ENCODE measurements at places on chromosomes 2 and 18.

- peak; percentile 96 for DNase-seq
These were observed 204.1 kb upstream of the CYRIA start for GRCh38 chr2:16869711-16870110.

DNA sequence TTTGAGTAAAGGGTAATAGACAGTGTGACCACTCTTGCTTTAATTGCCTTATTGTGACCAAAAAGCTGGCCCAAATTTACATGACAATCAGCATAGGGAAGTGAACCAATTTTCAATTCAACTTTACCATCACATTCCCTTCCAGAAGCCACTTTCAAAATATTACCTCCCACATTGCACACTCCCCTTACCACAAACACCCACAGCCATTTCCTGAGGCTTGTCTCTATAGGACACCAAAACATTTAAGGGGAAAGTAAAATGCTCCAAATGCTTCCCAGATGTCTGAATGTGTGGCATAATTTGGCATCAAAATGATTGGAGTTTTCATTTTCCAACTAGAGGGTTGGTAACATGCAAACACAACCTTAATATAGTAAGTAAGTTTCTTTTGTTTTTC, 616.1 kb downstream of the SLC4A3 start:
- no peak for DNase-seq

DNA sequence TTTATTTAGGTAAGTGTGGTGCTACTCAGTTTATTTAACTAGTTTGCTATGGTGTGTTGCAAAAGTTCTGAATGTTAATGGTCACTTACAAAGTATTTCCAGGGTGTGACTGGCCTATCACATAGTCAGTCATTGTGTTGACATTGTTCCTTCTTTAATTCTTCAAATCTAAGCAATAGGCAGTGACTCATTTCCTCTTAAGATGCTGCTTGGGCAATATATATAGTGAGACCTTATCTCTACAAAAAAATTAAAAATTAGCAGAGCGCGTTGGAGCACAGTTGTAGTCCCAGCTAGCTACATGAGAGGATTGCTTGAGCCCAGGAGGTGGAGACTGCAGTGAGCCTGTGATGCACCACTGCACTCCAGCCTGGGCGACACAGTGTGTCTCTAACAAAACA, 5.8 kb upstream of the CCDC88A start:
- DNase-seq = no peak

- no peak for DNase-seq
These were observed 94.7 kb downstream of the FARSB start for GRCh38 chr2:222561151-222561550.

GRCh38 chr2:107812006-107812405, 14.7 kb upstream of the RGPD4 start:
- no peak for DNase-seq

- no peak for DNase-seq
These were observed 49.0 kb downstream of the E2F6 start for GRCh38 chr2:11416931-11417330.

DNA sequence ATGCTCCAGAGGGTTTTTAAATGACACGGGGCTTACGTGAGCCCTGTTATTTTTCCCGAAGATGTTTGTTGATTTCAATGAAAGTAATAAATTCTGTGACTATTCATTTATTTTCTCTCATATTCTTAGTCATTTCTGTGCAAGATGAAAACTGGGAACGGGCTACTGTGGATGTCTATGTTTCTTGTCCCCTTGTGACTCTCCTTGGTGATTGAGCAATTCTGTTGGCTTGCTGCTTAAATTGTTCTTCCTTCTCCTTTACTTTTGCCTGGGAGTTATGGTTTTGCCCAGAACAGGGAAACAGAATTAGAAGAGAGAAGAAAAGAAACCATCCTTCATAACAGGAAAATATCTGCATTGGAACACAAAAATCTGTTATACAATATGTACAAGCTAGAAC, 508.2 kb upstream of the DSEL start:
- DNase-seq = no peak

GRCh38 chr18:48058486-48058885, 128.0 kb upstream of the SMAD2 start:
- DNase-seq = no peak

GRCh38 chr2:141113301-141113700, 1017.5 kb downstream of the LRP1B start:
- no peak for DNase-seq

DNA sequence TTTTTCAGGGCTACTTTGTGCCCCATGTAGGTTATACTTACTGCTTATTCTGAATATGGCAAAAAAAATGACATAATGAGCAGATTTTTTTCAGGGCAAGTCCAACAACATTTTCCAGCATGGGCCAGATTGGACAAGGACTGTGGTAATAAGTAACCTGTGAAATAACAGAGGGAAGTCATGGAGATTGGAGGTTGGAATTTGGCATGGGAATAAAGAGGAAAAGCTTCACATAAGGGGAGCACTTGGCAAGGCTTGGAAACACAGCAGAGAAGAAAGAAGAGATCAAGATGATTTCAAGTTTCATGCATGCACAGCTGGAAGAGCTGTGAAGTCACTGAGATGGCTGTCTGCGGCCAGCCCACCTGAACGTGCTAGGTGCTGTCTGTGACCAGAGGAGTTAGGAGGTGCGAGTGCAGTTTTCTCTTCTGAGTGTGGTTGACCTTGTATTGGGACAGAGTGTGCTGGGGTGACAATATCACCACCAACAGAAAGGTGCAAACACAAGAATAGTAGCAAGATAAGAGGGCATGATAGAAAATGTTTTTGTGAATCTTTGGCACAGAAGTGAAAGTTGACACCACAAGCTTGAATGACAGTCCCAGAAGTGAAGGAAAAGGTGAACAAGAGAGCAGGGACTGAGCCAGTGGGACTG, 71.1 kb upstream of the DSC1 start:
- no peak for DNase-seq

GRCh38 chr2:8193686-8194615, 487.9 kb upstream of the ID2 start:
- no peak for DNase-seq

DNA sequence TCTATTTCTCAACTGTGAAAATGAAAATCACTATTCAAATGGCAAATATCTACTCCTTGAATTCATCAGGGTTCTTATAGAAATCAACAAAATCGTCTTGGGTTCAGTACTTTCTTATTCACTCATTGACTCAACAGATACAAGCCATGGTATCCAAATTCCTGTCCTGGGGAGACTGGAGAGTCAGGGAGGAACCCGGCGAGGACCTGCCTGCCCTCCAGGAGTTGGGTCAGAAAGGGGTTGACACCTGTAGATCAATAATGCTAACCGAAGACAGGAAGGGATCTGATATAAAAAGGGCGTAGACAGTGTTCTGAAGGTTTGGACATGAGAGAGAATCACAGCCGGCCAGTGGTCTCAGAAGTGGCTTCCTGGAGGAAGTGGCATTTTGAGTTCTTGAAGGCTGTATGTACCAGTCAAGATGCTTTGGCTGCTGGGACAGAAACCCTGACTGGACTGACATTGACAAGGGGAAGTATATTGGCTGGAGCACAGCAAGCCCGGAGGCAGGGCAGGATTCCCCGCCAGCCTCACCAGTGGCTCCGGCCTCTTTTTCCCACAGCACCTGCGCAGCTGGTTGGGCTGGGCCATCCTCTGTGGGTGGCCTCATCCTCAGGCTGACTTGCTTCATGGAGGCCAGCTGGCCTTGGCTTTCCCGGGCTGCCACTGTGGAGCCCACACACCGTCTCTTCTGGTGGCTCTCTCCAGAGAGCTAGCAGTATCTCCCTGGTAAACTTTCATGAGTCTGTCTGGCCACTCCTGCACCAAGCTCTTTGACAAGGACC, 3.0 kb downstream of the LRRFIP1 start:
- no peak for DNase-seq

GRCh38 chr2:105655244-105655643, 89.5 kb upstream of the NCK2 start:
- DNase-seq = no peak

DNA sequence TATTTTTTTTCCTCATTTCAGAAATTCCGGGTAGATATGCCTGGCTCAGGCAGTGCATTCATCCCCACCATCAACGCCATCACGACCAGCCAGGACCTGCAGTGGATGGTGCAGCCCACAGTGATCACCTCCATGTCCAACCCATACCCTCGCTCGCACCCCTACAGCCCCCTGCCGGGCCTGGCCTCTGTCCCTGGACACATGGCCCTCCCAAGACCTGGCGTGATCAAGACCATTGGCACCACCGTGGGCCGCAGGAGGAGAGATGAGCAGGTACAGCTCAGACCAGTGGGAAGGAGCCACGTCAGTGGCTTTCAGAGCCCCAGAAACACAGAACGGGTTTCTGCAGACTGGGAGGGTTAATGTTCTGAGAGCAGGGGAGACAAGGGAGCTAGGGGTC, 11.4 kb downstream of the FOSL2 start:
- DNase-seq = no peak

GRCh38 chr18:48743886-48744285, 205.1 kb downstream of the CTIF start:
- DNase-seq = no peak

DNA sequence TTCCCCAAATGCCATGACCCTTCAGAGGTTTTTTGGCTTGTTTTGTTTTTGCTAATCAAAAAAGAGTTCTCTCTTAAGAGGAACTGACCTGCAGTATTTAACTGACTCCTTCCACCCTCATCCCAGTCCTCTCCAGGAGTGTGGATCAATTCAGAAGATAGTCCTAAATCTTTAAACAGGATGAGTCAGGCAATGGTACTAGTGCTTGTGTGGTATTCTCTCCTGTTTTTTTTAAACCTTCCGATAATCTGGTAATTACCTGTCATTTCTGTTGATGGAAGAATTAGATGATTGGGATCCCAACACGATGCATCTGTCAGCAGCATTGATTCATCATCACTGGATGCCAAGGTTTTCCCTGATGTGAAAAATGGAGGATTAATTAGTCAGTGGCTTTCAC, 41.2 kb downstream of the ETAA1 start:
- no peak for DNase-seq

DNA sequence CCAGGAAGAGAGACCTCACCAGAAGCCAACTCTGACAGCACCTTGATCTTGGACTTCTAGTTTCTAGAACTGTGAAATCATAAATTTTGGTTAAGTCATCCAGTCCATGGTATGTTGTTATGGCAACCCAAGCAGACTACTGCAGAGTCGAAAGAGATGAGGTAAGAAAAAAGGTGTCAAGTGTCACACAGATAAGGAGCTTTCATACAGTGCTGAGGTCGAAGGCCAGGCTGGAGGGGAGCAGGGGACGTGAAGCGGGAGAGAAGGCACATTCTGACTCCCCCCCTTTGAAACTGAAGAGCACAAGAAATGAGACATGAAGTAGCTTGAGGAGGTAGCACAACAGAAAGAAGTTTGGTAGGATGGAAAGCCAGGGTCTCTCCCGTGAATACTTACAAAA, 110.4 kb downstream of the ALK start:
- DNase-seq = no peak

- no peak for DNase-seq
These were observed 127.5 kb upstream of the ID2 start for GRCh38 chr2:8554296-8554806.

- DNase-seq = no peak
These were observed 19.6 kb upstream of the ALLC start for GRCh38 chr2:3638456-3638810.

DNA sequence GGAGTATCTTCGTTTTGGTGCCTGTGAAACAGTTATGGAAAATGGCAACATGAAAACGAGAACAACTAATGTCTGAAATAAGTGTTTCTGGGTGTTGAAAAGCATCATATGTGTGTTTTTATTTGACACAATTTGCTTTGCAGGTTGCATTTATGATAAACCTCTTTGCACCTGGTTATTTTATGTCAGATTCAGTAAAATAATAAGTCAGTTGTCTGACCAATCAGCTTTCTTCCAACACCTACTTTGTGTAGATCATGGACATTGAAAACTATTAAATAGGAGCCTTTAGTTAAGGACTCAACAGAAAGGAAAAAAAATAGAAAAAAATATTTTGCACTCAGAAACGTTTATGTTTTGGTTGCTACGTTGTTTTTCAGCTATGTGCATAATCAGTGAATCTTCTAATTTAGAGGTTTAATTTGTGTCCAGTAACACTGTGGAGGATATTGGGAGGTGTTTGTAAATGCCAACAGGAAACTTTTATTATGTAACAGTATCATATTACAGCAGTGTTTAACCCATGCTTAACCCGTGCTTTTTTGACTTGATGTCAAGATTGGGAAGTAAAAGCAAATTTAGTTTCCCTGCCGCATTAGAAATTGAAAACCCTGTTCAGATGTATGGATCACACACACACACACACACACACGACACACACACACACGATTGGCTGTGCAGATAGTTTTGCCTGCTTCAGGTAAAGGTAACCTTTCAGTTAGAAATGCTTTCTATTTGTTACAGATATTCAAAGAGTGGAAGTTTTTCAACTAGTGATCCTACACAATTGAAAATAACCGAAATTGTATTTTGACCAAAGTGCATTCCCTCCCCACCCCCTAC, 2.6 kb downstream of the PKP4 start:
- DNase-seq = no peak

DNA sequence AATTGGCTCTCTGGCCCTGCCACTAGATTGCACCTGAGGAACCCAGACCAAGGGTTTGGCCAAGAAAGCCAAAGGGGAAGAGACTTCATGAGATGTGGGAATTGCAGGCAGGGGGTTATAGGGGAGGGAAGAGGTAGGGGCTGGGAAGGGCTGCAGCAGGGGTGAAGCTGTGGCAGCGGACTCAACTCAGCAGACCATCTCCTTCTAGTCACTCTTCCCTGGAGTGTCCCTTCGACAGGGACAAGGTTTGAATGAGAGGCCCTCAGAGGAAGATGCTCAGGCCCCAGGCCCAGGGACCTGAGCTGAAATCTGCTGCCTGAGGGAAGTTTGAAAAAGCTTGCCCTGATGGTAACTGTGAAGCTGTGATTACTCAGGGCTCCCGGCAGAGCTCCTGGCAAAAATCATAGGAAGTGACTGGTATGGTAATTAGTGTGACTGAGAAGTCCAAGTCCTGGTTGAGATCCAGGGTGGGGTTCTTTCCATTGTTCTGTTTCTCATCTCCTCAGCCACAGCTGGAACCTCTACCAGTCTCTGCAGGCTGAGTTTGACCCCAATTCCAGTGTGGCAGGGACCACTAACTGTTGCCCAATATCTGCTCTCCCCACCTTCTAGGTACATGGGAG, 300.9 kb downstream of the CYP26B1 start:
- DNase-seq = no peak

GRCh38 chr2:225083276-225083675, 41.0 kb upstream of the DOCK10 start:
- DNase-seq = no peak

DNA sequence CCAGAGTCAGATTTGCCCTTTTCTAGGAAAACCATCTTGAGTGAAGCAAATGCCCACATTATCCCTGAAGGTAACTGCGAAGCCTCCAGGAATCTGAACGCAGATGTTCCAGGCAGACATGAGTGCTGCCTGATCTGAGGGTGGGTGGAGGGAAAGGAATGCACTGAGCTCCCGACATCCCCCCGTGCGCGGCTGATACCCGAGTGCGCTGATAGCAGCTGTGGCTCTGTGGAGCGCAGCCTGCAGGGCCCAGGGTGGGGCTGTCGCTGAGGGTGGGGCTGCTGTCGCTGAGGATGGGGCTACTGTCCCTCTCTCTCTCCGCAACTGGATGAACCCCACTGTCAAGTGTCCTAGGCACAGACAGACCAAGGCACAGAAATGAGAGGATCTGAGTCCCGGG, 82.4 kb downstream of the GFPT1 start:
- no peak for DNase-seq

Measured in NCI-H446 (cell line).